ENCODE measurements at places on chromosomes 1 and 21.

GRCh38 chr1:192603218-192603787, 27.7 kb downstream of the RGS1 start:
- no peak for DNase-seq

- no peak for DNase-seq
Measured at GRCh38 chr1:67792741-67793458, 40.4 kb downstream of the GNG12 start.

GRCh38 chr1:161379071-161379470, 11.4 kb upstream of the CFAP126 start:
- no peak for DNase-seq

DNA sequence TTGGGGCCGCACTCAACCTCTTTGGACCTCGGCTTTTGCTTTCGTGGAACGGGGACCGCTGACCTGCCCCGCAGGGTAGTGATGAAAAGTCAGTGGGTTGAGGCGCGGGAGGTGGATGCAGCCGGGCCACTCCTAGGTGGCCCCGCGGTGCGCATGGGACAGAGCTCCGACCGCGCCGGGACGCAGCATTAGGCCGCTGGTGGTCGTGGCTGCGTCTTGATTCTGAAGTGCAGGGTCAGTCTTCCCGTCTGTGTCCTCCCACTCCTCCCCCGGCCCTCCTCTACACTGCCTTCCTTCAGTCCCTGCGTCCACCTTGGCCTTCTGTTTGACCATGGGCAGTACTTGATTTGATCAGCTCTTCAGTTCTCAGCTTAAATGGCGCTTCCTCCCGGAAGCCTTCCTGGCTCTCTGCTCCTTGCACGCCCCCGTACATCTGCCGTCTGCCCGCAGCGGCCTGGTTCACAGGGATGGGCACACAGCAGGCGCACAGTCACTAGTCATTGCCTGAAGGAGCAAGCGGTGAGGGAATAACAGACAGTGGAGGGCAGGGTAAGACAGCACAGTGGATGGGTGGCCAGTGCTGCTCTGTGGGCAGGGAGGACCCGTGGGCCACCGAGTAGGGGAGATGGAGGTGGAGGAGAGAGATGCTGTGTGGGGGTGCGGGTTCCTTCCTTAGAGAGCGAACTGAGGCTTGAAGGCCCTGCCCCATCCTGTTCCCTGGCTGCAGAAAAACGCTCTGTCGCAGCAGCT, 633 bp downstream of the THEMIS2 start:
- no peak for DNase-seq

GRCh38 chr1:173048621-173049321, 2.0 kb downstream of the TNFSF18 start:
- DNase-seq = no peak

GRCh38 chr1:182702826-182703524, 18.6 kb upstream of the RGS8 start:
- DNase-seq = no peak

GRCh38 chr1:201383647-201384405, 6.3 kb upstream of the TNNT2 start:
- no peak for DNase-seq

GRCh38 chr1:244138399-244138798, 87.3 kb downstream of the ZBTB18 start:
- no peak for DNase-seq

- DNase-seq = no peak
Measured at GRCh38 chr1:113747376-113747775, 11.9 kb downstream of the PHTF1 start.

DNA sequence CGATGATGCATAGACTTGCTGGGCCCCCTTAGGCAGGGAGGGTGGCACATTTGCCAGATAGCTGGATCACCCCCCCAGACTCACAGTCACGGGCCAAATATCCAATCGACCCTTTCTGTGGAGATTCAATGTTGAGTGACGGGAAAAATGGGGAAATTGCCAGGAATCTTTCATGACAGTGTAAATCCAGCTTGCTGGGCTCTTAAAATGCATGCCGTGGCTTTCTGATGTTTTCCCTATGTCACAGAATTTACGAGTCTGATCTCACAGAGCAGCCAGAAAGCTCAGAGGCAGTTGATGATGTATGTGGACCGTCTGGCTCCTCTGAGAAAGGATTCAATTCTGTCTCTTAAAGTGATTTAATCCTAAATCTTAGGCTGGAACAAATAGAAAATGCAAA, 150.1 kb upstream of the ZNF644 start:
- DNase-seq = no peak

DNA sequence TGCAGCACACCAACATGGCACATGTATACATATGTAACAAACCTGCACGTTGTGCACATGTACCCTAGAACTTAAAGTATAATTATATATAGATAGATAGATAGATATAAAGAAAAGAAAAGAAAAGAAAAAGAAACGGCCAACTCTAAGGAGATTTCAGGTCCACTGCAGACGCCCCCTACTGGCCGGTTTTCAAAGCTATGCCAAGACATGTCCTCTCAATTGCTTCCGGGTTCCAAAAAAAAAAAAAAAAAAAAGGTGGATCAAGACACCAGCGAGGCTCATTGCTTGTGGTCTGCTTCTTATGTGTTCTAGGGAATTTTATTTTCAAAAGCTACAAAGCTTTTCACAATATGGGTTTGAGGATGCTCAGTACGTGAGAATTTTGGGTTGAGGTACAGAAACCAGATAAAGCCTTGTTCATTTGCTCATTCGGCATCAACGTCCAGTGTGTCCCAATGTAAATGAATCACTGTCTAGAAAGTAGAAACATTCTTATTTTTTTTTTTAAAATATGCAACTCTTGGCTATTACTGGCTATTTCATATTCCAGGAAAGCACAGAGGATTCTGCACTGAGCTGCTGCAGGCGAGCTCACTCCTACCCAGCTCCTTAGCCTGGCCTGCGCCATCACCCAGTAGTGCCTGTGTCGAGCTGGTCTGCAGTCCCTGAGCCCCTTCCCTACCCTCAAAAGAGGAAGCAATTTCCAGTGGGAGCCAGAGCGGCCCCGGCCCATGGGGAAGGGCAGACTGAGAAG, 643.0 kb downstream of the KIF26B start:
- no peak for DNase-seq

Data from aorta (tissue), 5 donors.